ENCODE measurements at places on chromosomes 2 and 18. TPM values are rescaled to one million over a fixed set of nuclear protein-coding genes. Genes with fewer than 3 reads are reported as not detected.

DNA sequence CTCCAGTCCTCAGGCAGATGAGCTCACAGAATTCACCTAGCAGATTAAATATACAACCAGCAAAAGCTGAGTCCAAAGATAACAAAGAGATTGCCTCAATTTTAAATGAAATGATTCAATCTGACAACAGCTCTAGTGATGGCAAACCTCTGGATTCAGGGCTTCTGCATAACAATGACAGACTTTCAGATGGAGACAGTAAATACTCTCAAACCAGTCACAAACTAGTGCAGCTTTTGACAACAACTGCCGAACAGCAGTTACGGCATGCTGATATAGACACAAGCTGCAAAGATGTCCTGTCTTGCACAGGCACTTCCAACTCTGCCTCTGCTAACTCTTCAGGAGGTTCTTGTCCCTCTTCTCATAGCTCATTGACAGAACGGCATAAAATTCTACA is 86.0 kb downstream of the PTRHD1 start:
- no peak for DNase-seq

GRCh38 chr2:213187833-213188532 is 36.6 kb upstream of the IKZF2 start:
- DNase-seq, result no peak

DNA sequence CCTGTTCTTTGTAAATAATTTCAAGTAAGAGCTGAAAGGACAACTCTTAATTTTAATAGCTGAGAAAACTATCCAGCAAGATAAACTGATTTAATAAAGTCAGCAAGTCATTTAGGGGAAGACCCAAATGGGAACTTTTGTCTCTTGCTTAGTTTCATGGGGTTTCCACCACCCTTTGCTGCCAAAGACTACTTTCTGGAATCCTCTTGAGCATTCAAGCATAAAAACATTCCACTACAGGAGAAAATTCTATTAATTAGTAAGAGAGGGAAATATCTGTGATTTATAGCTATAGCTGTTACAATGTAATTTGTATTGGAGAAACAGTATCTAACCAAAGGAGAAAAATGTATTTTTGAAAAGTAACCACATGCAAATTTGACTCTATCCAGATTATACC is 20.6 kb downstream of the EFEMP1 start:
- DNase-seq, result no peak

DNA sequence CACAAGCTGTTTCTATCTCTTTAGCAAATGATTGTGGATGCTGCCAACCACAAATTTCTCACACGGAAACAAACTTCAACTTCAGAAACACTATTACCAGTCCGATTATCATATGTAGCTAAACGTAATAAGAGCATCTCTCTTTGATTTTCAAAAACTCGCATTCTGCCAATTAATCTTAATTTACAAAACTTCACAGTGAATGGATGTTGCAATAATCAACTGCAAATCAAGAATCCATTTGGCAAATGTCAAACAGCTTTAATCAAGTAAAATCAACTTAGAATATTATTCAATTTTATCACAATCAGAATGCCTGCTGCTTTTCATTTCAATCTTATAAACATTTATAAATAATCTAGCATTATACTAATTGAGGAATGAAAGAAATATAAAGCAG is 54.2 kb downstream of the DTNB start:
- DNase-seq, result no peak

DNA sequence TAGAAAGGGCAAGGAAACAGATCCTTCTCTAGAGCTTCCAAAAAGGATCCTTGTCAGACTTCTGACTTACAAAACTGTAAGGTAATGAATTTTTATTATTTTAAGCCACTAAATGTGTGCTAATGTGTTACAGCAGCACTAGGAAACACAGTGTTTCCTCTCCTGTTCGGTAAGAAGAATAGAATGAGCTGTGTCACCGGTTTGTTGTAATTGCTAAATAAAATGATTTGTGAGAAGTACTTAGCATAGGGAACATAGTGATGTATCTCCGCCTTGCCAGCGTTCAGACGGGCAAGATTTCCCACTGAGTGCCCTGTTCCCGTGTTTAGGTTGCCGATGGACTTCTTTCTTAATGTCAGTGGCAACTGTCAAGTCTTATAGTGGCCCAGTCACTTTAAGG is 57.6 kb downstream of the SPATS2L start:
- DNase-seq, result no peak

- DNase-seq, result no peak
These were observed 17.6 kb downstream of the PRKCE start for GRCh38 chr2:45669032-45669486.

DNA sequence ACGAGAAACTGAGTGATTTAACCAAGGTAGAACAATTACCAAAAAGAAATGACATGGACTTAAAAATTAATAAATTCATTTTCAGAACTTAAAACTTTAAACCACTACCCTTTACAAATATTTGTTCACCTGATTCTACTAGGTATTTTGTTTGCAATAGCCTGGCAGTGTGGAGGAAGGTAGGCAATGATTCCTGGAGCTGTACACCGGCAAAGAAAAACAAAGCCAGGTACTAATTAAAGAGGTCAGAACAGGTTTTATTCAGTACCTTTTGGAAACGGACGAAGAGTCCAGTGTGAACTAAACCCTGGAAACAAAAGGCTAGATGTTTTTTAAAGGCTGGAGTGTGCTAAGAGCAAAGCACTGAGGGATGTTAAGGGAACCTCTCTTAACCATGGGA is 561.3 kb upstream of the FSHR start:
- no peak for DNase-seq

DNA sequence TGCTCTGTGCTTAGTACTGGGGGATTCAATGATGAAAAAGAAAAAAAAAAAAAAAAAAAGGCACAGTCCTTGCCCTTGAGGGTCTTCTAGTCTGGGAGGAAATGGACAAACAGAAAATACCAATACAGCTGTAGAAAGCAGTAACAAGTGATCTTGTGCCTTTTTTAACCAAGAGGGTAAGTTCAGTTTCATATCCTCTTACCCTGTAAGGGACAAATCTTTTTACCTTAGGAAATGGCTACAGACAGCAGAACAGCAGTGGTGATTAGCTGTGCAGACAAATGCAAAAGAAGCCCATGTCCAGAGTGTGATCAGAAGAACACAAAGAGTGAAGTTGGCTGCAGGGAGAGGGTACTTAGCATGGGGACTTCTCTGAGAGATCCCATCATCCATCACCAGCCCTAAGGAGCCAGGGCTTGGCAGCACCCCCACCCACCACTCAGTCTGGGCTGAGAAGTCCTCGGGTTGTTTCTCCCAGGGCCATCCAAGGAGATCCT is 102.9 kb downstream of the ALPK2 start:
- DNase-seq, result no peak

- DNase-seq, result no peak
These were observed 12.8 kb downstream of the SPEG start for GRCh38 chr2:219447242-219448098.

GRCh38 chr2:25489631-25490030 is 147.9 kb upstream of the DNMT3A start:
- no peak for DNase-seq

DNA sequence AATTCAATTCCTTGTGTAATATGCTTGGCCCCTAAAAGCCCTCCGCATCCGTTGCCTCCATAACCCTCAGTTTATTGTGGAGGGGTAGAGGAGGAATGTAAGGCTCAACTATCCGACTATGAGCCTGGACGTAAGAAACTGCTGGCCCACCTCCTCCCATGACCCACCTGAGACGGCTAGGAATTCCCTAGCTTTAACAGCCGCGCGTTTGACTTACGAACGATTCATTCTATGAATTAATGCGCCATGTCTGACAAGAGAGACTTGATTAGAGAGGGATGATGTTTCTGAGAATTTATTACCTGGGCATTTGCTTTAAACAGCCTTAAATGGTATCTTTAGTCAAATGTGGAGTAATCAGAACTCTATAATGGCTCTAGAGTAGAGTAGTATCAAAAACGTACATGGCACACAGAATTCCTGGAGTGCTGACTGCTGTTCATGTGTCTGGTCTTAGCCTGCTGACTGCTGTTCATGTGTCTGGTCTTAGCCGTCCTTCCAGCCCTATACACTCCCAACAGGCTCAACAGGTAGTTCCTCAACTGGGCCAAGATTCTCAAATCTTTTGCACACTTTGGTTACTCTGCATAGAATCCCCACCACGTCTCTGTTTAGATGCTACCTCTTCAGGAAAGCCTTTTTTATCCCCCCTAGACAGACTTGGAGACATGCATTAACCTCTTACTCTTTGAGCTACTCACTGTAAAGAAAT is 899 bp upstream of the GFPT1 start:
- no peak for DNase-seq

- no peak for DNase-seq
These were observed 263.5 kb upstream of the HDAC4 start for GRCh38 chr2:239664216-239664810.

Gene SRD5A2
- 0.22 TPM for polyA plus RNA-seq

Gene CYS1
- 22.1 TPM for polyA plus RNA-seq

Gene GPR17
- polyA plus RNA-seq, result 1.5 TPM

Gene LGALSL
- polyA plus RNA-seq, result 20.8 TPM

Gene LINC00305
- not detected for polyA plus RNA-seq

Measured in large intestine (tissue), 12 donors.